ENCODE measurements at places on chromosomes 4 and X.

DNA sequence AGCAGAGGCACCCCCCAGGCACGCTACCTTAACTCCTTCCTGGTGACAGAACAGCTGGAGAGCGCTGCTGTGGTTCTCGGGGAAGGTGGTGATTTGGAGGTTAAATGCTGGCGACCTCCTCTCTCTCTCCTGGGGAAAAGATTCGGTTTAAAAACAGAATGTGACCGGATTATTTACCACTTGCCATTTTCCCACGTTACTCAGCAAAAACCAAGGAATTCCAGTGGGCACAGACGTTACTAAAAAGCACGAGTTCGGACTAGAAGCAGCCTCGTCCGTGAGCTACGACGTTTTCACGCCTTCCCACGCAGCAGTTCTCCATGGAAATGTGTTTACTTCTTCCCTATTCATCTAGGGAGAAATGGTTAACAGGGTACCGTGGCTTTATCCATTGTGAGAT, 32.3 kb upstream of the C4orf50 start:
- DNase-seq = no peak

- no peak for DNase-seq
Observed at GRCh38 chr4:7400671-7401298, 33.9 kb downstream of the PSAPL1 start.

DNA sequence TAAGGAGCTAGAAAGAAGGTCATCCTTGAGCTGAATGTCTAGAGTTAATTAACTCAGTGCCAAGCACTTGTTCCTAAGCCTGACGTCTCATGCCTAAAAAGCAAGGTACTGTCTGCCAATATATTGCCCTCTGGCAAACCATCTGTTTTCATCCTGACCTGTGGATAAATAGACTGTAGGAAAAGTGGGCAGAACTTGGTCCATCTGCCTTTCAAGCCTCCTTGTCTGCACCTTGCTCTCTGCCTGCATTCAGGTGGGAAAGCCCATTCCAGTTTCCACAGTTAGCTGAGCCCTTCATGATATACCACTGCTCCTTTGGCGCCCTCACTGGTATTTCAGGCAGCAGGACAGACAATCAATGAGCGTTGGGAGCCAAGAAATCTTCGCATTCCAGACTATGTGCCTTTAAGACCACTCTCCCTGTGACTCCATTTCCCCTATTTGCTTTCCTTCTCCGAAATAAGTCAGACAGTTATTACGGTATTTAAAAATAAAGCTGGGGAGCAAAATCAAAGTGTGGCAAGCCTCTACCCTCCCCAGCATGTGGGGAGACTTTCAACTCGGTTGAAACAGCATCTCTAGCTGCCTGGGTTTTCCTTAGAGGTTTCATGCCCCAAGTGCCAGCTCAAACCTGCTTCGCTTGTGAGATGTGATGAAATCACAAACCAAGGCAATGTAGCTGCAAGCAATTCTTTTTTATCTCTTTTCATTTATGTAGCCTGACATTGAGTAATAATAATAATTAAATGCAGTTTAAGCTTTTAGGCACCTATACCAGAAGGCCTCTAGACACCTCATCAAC, 2.5 kb upstream of the CCDC149 start:
- no peak for DNase-seq

- peak; percentile 75 for DNase-seq
Observed at GRCh38 chr4:39469429-39470077, 10.7 kb downstream of the LIAS start.

GRCh38 chr4:185920691-185921260, 108.8 kb upstream of the SORBS2 start:
- DNase-seq = no peak

- DNase-seq = peak; percentile 1
Observed at GRCh38 chr4:180560896-180561295, 1682.3 kb upstream of the TENM3 start.

DNA sequence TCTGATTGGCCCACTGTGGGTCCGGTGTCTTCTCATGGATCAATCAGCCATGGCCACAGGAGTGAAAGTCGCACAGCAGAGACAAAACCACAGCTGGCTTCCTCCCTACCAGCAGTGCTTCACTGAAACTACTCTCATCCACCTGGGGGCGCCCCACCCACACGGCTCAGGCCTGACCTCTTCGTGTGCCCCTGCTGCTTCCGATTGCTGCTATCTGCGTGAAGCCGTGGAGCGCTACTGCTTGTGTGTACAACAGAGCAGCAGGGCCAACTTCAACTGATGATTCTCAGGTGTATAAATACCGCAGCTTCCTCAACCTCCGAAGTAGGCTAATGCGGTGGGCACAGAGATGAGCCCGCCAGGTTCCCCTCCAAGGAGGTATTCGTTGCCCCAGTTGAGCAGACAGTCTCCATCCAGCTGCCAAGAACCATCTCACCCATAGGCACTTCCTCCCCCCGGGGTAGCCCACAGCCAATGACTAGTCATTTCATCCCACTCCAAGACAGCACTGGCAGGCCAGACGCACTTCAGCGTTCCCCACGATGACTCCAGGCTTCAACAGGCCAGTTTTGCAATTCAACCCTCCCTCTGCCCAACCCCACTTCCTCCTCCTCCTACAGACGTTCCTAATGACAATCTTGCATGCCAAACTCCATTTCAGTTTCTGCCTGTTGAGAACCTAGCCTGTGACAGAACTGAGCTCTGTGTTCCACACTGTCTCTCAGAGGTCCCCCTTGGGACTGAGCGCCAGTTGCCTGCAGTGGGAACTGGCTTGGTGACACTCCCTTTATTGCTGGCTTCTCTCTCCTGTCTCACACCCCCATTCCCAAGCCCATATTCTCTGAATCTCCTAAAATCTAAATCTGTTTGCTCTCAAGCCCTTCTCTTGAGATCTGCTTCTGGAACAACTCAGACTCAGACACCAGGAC, 41.3 kb upstream of the ATP6AP2 start:
- peak; percentile 86 for DNase-seq

DNA sequence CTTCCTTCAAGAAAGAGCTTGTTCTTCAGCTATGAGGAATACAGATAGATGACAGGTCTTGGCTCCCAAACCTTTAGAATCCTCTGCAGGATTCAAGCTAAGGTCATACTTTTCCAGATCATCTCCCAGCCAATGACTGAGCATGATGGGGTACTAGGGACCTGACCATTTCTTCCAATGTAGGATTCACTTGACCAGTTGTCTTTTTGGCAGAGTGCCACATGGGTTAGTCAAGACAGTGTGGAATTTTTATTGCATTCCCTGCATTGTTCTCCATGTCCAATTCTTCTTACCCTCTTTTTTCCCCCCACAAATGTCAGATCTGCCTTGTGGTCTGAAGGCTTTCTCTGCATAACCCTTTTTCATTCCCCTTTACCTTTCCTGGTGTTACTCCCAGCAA, 99.5 kb downstream of the CCSER1 start:
- no peak for DNase-seq

GRCh38 chr4:111880116-111880515, 265.1 kb upstream of the FAM241A start:
- no peak for DNase-seq

GRCh38 chr4:107130157-107130556, 94.0 kb upstream of the DKK2 start:
- DNase-seq = no peak

GRCh38 chr4:3911252-3911856, 145.2 kb downstream of the ADRA2C start:
- DNase-seq = no peak

- DNase-seq = no peak
Observed at GRCh38 chr4:181819946-181820345, 423.3 kb upstream of the TENM3 start.

- no peak for DNase-seq
Observed at GRCh38 chr4:108045687-108046024, 56.0 kb downstream of the HADH start.

- no peak for DNase-seq
Observed at GRCh38 chr4:76195326-76195725, 18.3 kb downstream of the SCARB2 start.

- DNase-seq = no peak
Observed at GRCh38 chr4:104248726-104249125, 246.0 kb downstream of the CXXC4 start.

DNA sequence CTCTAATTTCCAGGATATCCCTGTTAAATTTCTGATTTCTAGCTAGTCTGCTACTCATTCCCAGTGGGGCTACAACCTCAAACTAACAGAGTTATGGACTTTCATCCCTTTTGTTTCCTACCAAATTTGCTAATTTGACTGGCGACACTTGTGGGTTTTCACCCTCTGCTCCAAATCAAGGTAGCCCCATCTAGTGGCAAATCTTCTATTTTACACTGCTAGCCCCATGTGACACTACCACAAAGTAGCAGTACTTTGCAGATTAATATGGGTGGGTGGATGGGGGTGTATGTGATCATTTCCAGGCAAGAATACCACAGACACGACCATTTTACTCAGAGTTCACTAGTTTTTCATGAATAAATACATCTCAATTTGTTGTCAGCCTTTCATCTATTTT, 150.3 kb downstream of the MSL3 start:
- peak; percentile 38 for DNase-seq

- no peak for DNase-seq
Observed at GRCh38 chrX:146424422-146424821, 385.1 kb upstream of the CXorf51B start.

DNA sequence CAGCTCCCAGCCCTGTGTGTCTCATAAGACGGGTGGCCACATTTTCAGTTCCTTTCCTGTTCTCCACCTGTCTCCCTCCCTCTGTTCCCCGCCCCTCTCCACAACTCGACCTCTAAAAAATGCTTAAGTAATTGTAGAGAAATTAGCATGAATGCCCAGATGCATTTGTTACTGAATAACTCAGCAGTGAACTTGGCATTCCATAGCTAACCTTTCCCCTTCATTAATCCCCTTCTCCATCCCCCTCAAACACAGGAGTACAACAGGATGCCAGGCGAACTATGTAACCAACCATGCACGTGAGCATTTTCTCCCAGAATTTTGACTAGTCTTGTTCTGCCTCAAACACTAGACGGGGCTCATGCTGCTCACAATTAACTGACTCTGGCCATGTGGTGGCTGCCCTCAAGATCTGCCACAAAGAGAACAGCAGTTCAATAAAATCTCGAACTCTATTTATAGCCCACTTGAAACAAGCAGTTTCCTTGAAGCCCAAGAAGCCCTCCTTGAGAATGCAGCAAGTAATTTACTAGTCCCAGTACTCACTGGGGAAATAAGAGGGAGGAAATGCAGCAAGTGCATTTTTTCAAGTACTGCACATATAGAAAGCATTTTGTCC, 351.2 kb downstream of the ARHGAP24 start:
- peak; percentile 23 for DNase-seq

DNA sequence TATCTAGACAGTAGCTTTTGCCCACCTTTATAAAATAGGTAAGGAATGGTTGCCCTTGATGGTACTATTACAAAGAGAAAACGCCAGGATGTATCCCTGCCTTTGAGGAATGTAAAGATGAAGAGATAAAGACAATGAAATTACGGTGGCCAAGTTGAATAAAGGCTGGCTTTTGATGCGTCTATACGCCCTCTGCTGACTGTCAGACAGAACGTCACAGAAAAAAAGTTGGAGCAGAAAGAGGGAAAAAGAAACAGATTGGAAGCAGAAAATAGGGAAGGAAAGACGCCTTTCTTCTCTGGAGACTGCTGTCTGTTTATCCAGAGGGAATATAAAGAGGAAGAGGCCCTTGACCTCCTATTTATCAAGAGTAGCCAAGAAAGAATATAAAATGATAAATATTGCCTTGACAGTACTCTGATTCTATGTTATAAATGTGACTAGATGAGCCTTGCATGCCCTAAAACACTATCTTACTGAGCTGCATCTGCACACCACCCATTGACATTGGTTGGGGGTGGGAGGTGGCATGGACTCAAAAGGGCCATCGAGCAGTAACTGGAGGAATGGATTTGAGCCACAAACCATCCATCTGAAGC, 30.6 kb downstream of the PCDH19 start:
- no peak for DNase-seq

DNA sequence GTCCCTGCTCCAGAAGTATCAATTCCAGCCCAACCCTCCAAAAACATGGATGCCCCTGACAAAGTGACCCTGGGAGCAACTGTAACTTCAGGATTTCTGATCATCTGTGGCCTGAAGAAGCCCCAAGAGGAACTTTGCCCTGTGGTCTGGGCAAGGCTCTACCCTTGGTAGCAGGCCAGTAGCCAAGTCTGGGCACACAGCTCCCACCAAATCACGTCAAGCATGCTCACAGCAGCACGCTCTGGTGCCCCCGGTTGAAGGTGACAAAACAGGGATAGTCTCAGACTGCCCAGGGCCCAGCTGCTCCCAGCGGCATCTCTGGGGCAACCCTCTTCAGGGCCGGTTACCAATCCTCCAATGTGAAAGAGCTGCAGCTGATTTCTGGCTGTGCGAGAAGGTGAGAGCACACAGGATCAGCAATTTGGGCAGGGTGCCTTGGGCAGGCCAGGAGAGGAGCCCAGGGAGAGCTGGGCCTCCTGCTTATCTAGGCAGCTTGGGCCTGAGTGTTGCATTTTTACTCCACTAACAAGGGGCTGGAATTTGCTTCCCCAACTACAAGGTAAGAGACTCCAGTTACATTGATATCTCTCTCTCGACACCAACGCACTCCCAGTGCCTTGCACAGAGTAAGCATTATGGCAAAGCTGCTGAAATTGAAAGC, 418.1 kb downstream of the BCOR start:
- no peak for DNase-seq

GRCh38 chrX:39161611-39162255, 360.5 kb downstream of the MID1IP1 start:
- DNase-seq = peak; percentile 36

DNA sequence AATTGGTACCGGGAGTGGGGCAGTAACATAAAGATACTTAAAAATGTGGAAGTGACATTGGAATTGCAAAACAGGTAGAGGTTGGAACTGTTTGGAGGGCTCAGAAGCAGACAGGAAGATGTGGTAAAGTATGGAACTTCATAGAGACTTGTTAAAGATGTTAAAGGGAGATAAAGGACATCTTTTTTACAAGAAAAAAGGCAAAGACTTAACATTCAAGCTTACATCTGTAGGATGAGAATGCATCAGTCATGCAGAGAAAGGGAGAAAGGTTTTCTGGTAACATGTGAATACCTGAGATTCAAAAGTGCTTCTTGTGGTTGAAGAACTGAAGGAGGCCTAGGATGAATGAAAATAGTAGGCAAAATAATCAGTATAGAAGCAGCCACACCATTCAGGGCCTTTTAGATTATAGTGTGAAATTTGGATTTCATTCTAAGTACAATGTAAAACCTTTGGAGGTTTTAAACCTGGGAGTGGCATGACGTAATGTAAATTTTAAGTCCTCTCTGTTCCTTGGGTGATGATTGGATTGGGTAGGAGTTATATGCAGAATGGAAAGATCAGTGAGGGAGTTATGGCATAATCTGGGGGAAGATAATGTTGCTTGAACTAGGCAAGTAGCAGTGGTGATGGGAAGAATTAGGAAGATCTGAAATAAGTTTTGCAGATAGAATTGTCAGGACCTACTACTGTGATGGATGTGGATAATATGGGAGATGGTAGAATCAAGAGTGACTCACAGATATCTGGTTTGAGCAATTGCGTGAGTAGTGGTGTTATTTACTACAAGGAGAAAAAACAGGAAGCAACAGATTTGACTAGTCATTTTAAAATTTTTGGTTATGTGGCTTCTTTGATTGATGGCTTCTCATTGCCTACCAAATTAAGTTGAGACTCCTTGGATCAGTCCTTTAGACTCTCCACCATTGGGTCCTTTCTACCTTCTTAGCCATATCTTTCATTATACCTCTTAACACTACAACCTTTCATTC, 138.7 kb downstream of the VSIG4 start:
- DNase-seq = peak; percentile 33

GRCh38 chrX:68693481-68694434, 46.3 kb downstream of the STARD8 start:
- DNase-seq = peak; percentile 88

GRCh38 chr4:172996571-172997216, 171.9 kb upstream of the GALNT7 start:
- peak; percentile 78 for DNase-seq

- no peak for DNase-seq
Observed at GRCh38 chr4:24244663-24245490, 339.5 kb downstream of the DHX15 start.

Measured in suppressor macrophage treated with lipopolysaccharide for 1 hour (primary cell).